ENCODE measurements at places on chromosomes 1 and 21. TPM values are rescaled to one million over a fixed set of nuclear protein-coding genes. Genes with fewer than 3 reads are reported as not detected.

DNA sequence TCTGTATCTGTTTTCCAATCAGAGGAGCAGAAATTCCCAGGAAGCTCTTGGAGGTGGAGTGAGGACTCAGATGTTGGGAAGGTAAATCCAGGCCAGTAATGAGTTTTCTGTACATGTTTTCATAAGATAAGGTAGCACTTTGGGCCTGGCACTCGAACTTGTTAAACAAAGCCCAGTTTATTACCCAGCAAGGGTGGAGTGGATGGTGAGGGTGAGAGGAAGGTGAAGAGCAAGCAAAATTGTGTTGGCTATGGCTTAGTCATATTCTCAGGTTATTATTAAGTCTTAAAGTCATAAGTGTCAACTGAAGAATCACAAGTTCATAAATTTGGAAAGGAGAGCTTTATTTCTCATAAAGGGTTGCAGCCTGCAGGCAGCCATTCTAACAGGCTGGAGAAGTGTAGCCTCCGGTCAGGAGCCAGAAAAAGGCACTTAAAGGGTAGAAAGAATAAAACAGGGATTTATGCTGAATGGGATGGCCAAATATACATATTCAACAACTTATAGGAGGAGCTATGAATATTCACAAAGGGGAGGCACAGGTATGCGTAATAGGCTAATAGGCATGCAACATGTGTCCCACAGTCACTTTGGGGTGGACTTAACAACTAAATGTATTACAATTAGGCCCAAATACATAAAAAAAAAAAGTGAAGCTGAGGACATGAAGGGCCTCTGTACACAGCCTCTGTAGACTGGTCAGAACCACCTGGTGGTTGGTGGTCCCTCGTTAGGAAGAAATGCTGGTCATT, 523.9 kb downstream of the LMO4 start:
- no peak for DNase-seq
- H3K36me3 ChIP-seq, result no peaks in the 10 kb centered on the region
- H3K4me1 ChIP-seq, result no peaks in the 10 kb centered on the region
- H3K27me3 ChIP-seq, result no peaks in the 10 kb centered on the region
- H3K4me3 ChIP-seq, result no peak overlapping the region

DNA sequence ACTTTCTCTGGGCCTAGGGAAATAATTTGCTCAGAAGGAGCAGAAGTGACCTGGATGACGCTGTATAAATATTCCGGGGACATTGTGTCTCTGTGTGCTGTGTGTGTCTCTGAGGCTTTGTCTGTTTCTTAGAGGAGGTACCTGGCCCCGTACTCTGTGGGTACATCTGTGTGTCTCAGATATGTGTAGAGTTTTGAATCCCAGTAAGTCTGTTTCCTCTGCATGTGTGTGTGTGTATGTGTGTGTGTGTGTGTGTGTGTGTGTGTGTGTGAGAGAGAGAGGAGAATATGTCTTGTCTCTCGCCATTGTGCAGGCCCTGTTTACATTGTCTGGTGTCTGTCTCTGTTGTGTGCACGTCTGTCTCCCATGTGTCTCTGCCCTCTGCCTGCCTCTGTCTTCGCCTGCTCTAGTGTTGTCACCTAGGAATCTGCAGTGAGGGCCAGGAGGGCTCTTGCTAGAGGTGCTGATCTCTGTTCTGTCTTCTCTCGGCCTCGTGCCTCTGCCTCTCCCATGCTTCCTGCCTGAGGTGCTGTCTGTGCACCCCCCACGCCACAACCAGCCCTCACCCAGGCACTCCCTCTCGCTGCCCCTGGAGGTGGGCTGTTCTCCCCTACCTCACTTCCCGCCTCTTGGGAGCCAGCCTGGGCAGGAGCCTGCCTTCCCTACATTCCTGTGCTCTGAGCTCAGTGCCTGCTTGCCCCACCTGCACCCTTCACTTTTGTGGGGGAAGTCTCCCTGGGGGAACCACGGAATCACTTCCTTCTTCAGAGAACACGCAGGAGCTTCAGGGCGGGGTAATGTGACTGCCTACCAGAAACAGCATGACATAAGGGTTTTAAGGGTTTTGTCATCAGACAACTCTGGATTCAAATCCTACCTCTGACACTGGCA, 5.9 kb downstream of the MAP7D1 start:
- no peak for DNase-seq
- H3K4me1 ChIP-seq, result peaks cover 27% of the 10 kb centered on the region
- no peak overlapping the region for H3K4me3 ChIP-seq
- no peaks in the 10 kb centered on the region for H3K36me3 ChIP-seq

DNA sequence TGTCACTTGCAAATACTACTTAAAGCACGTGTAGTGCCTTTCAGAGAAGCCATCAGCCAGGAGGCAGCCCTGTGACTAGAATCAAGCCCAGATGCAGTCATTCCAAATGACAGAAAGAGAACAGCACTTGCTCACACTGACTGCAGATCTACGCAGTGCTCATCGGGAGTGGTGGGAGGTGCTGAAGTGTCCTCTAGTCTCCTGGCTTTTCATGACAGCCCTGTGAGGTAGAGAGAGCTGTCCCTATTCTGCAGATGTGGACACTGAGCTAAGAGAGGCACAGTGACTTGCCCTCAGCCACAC, 62.3 kb upstream of the EDN2 start:
- no peaks in the 10 kb centered on the region for H3K36me3 ChIP-seq
- H3K4me1 ChIP-seq, result no peaks in the 10 kb centered on the region
- no peak overlapping the region for H3K27ac ChIP-seq
- DNase-seq, result peak; percentile 9
- no peak overlapping the region for H3K4me3 ChIP-seq

The TRAPPC10 gene
- 21.3 TPM for total RNA-seq
